ENCODE measurements at places on chromosomes 2 and 18.
A peak's percentile ranks its signal among the peaks of the same experiment; 100 is the strongest.

GRCh38 chr2:55999231-55999630 is 75.6 kb upstream of the EFEMP1 start:
- DNase-seq = no peak

- DNase-seq = no peak
These were observed 69.4 kb downstream of the POLE4 start for GRCh38 chr2:75027886-75028285.

DNA sequence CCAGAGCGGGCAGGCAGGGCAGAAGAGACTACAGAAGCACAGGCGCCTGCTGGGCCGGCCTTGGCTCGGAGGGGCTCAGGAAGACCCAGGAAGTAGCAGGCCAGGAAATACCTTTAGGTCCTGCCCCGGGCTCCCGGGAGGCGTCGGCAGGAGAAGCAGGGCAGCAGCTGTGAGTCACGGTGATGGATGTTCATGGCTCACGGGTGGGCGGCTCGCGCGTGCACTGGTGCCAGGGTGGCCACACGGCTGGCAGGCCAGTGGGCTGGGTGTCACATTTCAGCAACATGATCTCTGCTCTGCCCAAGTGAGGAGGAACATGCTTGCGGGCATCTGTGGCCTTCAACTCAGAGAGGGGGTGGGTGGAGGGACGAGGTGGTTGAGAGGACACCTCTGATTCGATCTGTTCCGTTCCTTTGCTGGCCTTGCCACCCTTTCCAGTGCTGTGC is 139.3 kb downstream of the KLHL29 start:
- peak; percentile 64 for DNase-seq

DNA sequence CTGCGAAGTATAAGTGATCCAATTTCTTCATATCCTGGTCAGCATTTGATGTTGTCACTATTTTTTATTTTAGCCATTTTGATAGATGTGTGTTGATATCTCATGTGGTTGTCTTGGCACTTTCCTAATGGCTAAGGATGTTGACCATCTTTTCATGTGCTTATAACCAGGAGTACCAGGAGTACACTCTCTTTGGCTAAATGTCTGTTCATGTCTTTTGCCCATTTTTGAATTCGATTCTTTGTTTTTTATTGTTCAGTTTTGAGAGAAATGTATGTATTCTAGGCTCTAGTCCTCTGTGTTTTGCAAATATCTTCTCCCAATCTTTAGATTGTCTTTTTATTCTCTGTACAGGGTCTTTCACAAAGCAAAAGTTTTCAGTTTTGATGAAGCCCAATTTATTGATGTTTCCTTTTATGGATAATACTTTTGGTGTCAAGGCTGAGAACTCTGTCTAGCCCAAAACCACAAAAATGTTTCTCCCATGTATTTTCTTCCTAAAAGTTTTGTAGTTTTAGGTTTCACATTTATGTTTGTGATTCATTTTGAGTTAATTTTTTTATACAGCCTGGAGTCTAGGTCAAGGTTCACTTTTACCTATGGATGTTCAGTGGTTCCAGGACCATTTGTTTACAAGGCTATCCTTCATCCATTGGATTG is 65.4 kb downstream of the SDC1 start:
- DNase-seq = no peak

- DNase-seq = peak; percentile 29
These were observed 47.1 kb downstream of the NEDD4L start for GRCh38 chr18:58091099-58091611.

GRCh38 chr2:176491172-176491904 is 222.1 kb downstream of the MTX2 start:
- peak; percentile 100 for DNase-seq

DNA sequence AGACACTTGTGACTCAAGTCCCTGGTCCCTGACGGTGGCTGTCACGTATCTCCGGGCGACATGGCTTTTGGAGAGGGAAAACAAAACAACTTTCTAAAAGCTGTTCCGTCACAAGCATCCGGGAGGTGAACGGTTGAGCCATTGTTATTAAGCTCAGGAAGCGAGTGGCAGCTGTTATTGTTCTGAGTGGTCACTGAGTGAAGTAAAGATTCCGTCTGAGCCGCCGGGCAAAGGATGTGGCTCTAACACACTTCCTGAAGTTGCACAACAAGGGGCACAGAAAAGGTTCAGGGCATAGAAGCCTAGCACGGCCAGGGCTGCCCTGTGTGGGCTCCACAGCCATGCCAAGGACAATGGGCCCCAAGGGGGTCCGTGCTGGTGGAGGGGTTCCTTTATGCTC is 24.3 kb downstream of the INPP5D start:
- peak; percentile 91 for DNase-seq

DNA sequence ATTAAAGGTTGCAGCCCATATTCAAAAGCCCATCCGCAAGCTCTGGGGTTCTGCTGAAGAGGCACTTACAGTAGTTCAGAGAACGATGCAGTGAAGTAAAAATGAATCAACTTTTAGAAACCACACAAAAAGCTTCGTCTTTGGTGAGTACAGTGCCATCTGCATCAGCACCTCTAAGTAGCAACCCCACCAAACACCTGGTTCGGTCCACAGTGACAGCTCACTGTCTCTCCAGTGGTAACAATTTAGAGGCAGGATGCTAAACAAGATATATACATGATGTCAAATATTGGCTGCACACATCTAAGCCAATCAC is 275.4 kb upstream of the TCF4 start:
- DNase-seq = no peak

- no peak for DNase-seq
These were observed 122.3 kb upstream of the DOCK10 start for GRCh38 chr2:225164401-225165050.

DNA sequence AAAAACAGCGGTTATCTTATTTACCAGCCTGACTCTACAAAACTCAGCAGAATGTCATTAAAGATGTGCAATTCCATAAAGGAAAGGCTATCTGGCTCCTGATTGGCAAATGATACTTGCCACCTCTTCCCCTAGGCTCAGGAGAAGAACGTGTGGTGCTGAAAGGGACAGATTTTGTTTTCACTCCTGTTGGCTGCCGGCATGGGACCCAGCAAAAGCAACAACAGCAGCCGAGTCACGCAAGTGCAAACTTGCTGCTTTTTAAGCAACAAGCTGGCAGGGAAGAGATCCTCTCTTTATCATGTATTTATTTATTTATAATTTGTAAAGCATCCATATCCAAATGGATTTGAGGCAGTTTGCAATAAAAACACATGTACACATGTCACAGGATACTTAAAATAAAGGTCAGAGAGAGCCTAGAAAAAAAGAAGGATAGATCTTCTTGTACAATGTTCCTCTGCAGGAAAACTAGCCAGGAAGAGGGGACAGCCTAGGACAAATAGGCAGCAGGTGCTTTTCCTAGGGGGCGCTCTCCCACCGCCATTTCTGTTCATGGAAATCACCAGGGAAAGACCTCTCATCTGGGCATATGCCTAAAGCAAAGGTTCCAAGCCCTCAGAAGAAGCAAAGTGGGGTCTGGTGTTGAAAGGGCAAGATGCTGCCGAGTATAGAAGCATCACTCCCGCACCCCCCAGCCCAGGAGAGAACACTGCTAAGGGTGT is 799.3 kb downstream of the BCL11A start:
- no peak for DNase-seq

DNA sequence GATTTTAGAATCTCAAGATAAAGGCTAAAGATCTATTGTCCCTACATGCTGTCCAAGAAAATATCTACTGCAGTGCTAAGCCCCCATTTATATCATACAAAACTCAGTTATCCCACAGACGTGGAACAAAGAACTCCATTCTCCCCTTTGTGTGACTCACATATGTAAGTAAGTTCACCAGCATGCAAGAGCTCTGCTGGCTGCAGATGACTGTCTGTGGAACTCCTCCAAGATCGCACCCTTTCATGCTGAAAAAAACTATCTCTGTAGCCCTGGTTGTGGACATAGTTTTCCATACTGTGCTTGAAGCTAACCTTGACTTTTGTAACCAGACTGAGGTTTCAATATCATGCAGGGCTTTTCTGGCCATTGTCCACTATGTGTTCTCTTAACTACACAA is 207.1 kb downstream of the ZNF521 start:
- DNase-seq = peak; percentile 78

DNA sequence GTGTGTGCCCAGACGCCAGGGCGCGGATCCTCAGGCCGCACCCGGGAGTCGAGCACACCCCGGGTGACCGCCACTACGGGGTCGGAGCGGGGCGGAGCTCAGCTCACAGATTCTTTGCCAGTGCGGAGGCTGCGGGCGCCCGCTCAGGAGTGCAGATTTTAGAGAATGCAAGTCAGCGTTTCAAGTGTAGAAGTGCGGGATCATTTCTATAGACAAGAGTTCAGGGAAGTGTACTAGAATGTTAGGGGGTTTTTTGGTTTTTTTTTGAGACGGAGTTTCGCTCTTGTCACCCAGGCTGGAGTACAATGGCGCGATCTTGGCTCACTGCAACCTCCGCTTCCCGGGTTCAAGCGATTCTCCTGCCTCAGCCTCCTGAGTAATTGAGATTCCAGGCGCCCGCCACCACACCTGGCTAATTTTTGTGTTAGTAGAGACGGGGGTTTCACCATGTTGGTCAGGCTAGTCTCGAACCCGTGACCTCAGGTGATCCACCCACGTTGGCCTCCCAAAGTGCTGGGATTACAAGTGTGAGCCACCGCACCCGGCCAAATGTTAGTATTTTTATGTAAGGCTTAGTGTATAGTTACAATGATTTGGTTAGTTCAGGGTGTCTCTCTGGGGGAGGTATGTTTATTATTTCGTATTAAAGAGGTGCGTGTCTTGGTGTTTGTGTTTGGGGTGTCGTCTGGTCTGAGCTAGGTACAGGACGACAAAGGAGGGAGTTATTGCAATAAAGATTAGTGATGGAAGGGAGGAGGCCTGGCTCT is 619 bp upstream of the FAM168B start:
- DNase-seq = no peak

DNA sequence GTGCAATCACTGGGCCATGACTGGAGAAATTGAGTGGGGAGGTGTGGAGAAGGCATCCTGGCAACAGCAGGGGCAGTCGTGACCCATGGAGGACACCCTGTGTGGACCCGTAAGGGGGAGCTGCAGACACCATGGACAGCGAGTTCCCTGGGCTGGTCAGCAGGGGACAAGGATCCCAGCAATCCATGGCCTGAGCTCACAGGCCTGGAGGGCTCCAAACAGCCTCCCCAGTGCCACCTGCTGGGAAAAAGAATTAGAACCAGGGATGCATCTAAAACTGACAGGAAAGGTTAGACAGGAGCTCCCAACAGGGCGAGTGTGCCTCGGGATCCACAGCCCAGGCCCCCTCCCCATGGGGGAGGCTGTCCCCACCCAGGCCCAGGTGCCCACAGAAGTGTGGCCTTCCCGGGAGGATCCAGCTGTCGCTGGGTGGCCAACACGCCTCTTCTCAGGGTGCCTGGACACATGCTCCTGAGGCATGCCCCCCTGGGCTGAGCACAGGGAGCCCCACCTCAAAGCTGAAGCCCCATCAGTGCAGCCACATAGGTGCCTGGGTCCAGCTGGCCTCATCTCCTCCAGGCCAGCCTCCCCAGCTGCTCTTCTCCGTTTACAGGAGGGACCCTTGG is 20.5 kb upstream of the KIF1A start:
- DNase-seq = peak; percentile 81

DNA sequence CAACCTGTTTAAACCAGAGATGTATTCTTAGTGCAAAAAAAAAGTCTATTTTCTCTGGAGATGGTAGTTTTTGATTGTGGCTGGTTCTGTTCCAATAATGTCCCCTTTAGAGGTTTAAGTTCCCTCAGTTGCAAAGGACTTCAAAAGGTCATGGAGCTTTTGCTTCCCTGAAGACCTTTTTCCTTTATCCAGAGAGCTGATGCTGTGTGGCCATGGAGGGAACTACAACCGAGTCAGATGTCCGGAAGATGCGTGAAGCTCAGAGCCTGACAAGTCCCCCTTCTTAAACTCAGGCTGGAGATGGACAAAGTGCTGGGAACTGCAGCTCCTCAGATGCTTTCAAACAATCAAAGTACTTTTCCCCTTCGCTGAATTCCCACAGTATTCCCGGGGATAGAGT is 176.1 kb downstream of the TMEM18 start:
- peak; percentile 15 for DNase-seq

DNA sequence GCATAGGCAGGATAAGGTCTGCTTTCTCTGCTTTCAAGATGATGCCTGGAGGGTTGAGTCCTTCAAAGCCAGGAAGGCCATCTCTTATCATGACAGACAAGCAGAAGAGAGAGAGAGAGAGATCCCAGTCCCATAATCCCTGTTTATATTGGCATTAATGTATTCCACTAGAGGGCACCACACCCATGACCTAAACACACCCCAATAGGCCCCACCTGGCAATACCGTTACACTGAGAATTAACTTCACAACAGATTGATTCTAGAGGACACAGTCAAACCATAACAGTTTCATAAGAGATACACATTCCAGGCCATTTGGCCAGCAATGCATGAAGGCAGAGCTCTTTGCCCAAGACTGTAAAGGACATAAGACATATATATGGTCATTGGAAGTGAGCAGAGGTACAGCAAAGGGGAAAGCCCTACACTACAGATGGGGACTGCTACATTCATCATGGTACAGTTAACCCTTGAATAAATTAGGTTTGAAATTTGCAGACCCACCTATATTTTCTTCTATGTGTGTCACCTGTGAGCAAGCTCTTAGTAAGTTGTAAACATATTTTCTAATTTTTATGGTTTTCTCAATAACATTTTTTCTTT is 1516.1 kb downstream of the RPIA start:
- peak; percentile 16 for DNase-seq

- no peak for DNase-seq
These were observed 282.7 kb downstream of the DLGAP1 start for GRCh38 chr18:4172196-4173100.

- no peak for DNase-seq
These were observed 144.6 kb upstream of the CCDC195 start for GRCh38 chr2:224860786-224861185.

DNA sequence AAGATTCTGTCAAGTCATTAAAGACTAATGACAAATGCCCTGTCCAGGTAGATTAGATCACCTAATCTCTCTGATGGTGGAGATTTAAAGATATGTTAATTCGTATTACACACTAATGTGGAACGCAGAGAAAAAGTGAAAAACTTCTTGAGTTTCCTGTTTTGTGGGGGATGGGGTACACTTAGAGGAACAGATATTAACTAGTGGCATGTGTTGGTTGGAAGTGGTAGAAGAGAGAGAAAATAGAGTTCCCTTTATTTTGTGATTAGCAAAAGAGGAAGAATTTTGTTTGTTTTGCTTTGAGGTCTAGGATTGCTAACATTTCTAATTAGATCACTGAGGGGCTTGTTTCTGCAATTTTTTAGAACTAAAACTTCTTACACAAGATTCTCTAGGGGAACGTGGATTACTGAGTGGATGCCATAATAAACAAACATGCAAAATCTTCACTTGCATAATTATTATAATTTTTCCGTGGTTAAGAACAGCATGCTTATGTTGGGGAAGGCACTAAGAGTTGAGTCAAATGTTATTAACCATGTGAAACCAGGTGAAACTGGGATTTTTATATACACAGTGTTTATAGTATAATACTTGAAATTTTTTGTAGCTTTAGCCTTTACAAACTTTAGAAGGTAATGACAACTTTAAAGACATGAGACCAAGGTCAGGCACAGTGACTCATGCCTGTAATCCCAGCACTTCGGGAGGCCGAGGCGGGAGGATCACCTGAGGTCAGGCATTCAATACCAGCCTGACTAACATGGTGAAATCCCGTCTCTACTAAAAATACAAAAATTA is 97.4 kb upstream of the STK17B start:
- DNase-seq = no peak

- peak; percentile 89 for DNase-seq
These were observed 139.2 kb downstream of the LAMA3 start for GRCh38 chr18:23828426-23828825.

- DNase-seq = no peak
These were observed 17.1 kb upstream of the IL1R2 start for GRCh38 chr2:101974663-101975062.

All from RPMI7951 (cell line).